ENCODE measurements at places on chromosomes 16 and 17.

DNA sequence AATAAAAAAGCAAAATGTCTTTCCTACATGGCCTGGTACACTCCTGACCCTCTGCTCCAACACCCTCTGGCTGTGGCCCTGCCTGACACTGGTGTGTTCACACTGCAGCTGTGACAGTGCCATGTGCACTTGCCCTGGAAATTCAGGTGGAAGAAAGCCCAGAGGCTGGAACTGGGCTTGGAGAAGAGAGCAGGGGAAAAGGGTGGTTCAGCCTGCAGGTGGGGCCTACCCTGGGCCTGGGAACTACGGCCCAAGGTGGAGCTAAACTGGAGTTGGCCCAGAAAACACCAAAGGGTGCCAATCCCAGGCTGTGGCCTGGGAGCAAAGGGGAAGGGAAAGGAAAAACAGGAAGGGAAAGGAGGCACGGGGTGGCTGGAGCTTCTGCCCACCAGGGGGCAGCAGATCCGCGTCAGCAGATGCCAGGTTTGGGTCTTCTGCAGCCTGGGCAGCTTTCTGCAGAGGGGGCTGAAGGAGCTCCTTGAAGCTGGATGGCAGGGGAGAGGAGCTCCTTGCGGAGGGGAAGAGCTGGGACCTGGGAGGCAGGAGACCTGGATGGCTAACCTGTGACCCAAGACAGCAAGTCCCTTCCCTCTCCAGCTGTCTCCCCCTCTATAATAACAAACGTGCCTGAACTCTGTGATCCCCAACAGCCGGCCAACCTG, 15.4 kb upstream of the CTCF start:
- DNase-seq = no peak

GRCh38 chr16:64952177-64952576, 169.7 kb downstream of the CDH11 start:
- peak; percentile 77 for DNase-seq

DNA sequence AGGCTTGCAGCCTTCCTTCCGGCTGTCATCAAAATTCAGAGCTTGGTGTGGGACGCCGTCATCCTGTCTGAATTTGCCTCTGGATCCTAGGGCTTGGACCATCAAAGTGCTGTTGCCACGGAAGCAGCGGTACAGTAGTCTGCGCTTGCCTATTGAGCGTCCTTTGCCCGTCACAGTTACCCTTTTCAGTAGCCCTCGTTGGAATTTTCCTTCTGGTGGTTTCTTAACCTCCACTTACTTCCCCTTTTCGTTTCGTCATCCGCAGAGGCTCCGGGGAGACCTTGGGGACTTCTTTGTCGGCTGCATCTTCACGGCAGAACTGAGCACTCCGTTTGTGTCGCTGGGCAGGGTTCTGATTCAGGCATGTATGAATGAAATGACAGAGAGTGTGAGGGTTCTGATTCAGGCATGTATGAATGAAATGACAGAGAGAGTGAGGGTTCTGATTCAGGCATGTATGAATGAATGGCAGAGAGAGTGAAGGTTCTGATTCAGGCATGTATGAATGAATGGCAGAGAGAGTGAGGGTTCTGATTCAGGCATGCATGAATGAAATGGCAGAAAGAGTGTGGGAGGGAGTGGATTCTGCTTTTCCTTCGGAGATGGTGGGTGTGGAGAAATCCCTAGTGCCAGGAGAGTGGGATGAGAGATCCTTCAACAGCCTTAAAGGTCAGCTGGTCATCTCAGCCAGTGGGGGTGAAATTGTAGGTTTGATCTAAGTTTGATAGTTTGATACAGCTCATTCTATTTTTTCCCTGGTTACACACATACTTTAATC, 8.0 kb downstream of the TLCD3A start:
- DNase-seq = no peak

DNA sequence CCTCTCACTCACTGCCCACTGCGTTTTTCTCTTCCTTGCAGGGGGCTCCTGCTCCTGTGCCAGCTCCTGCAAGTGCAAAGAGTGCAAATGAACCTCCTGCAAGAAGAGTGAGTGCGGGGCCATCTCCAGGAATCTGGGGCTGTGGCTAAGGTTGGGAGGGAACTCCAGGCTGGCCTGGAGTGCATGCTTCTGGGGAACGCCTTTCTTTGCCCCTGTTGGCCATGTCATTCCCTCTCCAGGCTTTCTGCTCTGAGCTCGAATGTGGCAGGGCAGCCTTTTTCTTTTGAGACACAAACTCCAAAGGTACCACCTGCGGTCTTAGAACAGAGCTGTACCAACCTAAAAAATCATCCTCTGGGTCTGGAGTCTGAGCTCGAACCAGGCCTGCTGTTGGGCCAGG, 7.4 kb upstream of the MT1E start:
- no peak for DNase-seq

- DNase-seq = no peak
These were observed 12.2 kb upstream of the RMI2 start for GRCh38 chr16:11333010-11333409.

DNA sequence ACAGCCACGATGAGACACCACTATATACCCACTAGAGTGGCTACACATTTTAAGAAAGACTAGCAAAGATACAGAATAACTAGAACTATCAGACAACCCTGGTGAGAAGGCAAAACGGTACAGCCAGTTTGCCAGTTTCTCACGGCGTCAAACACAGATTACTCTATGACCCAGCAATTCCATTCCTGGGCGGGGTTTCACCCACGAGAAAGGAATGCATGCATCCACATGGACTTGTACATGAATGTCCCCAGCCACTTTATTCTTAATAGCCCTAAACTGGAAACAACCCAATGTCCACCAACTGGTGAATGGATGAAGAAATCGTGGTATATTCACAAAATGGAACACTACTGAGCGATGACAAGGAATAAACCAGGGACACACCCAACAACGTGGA, 74.5 kb downstream of the MYH10 start:
- no peak for DNase-seq

DNA sequence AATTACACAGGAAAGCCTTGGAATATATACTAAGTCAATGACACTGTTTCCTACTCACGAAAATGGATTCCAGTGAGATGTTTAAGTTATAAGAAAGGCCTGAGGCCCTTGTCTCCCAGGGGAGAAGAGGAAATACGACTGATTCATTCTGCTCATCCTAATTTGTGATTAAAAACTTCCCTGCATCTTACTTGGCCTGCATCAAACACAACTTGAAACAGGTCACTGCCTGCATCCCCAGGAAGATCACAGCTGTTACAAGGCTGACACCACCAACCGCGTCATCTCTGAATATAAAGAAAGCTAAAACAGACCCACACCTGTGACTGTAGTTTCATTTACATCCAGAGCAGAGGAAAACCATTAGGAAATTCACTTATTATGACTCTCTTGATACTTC, 121.9 kb downstream of the DNAH3 start:
- no peak for DNase-seq

DNA sequence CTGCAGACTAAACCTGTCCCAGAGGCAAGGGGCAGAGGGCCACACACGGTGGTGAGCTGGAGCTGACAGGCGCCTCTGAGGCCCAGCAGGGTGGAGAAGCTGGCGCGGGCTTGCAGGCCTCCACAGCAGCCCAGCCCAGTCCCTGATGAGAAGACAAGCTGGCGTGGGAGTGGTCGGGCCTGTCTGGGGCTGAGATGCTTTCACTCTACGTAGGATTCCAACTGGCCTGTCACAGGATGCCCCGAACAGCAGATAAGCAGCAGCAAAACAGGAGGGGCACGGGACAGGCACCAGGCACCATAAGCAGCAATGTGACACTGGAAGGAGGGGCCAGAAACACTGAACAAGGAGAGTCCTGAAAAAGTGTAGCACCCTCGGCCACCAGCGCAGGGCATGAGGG, 40.1 kb downstream of the PEMT start:
- no peak for DNase-seq

GRCh38 chr16:80883816-80884215, 79.4 kb upstream of the CDYL2 start:
- no peak for DNase-seq

- DNase-seq = no peak
These were observed 1.7 kb downstream of the GPRC5C start for GRCh38 chr17:74433421-74434121.

GRCh38 chr16:50499254-50499653, 48.9 kb upstream of the NKD1 start:
- DNase-seq = no peak

DNA sequence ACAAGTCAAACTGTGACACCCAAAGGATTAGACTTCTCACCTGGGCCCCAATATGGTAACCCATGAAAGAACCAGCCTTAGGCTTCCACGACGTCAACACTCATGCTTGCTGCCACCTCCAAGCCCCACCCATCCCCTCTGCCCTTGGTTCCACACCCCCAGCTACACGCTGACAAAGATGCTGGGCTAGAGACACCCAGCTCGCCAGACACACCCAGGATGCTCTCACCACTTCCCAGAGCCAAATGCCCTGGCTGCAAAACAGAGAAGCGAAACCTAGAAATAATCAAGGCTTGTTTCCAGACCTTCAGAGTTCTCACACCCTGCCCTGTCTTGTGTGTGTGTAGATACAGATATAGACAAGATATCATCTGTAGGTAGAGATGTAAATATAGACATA, 26.0 kb upstream of the ADCY9 start:
- no peak for DNase-seq

- no peak for DNase-seq
These were observed 2.0 kb upstream of the SLC43A2 start for GRCh38 chr17:1630662-1631061.

All from AG04449 (cell line).